ENCODE measurements at places on chromosomes 6 and 20. TPM values are rescaled to one million over a fixed set of nuclear protein-coding genes. Genes with fewer than 3 reads are reported as not detected.

The ARMH2 gene
- total RNA-seq = not detected

The LGSN gene
- 2.4 TPM for total RNA-seq

The DBNDD2 gene
- 25.5 TPM for total RNA-seq

The NKX2-2 gene
- not detected for total RNA-seq

The LY6G5C gene
- total RNA-seq = 1.7 TPM

The ARMC2 gene
- total RNA-seq = 2.0 TPM

The RIPOR3 gene
- total RNA-seq = 0.02 TPM

The ZBP1 gene
- 0.03 TPM for total RNA-seq

The ABT1 gene
- 13.7 TPM for total RNA-seq

The PIGU gene
- total RNA-seq = 25.7 TPM

Measured in A549 treated with AZD2906 at 1 μM for 4 hours (cell line).